ENCODE measurements at places on chromosomes 5 and 9.

DNA sequence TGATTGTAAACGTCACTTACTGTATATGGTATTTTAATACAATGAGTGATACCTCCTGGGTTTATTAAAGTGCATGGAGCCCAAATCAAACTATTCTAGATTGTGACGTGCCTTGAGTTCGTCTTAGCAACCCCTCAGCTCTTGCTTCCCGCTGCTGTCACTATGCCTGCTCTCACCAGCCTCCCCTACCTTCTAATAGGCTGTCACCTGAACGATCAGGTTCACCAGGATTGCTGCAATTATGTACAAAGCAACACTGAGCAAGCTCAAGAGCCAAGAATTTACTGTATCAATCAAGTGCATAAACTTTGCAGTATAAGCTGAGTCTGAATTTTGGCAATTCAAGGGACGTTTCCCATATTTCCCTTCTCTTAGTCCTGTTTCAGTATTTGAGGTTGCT is 3.0 kb downstream of the LECT2 start:
- DNase-seq: no peak

- DNase-seq: no peak
Measured at GRCh38 chr5:179143446-179143845, 83.3 kb downstream of the ZNF354C start.

DNA sequence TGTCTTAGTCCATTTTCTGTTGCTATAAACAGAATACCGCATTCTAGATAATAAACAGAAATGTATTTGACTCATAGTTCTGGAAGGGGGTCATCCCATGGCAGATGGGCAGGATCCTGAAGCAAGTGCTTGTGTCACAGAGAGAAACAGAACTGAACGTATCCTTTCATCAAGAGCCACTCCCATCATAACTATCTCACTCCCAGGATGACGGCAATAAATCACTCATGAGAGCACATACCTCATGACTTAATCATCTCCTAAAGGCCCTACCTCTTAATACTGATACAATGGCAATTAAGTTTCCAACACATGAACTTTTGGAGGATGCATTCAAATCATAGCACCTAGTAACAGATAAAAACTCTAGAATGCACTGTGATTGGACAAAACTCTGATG is 142.9 kb downstream of the CAMK4 start:
- no peak for DNase-seq

GRCh38 chr5:107869438-107870115 is 198.8 kb upstream of the EFNA5 start:
- DNase-seq: no peak

- no peak for DNase-seq
Measured at GRCh38 chr9:120402741-120403542, 177.0 kb downstream of the CDK5RAP2 start.

GRCh38 chr5:121870489-121870888 is 18.8 kb downstream of the FTMT start:
- no peak for DNase-seq

GRCh38 chr9:100087218-100087617 is 11.6 kb downstream of the ERP44 start:
- DNase-seq: no peak

DNA sequence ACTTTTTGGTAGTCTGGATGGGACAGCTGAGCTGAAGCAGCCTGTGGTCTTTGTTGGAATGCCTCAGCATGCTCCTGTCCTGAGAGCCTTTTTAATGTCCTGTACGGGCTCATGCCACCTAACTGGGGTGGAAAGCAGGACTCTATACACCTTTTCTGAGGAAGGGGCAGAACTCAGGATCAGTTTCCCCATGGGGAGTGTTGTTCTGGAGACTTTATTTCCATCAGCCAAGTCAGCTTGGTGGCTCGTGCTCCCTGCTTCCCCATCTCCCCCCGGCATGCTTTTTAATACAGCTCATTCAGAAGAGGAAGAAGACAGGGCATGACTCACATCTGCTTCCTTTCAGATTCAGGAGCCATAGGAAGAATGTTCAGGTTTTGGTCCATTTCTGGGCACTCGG is 5.1 kb upstream of the SEPTIN8 start:
- DNase-seq: no peak

GRCh38 chr5:109936996-109937395 is 247.3 kb downstream of the MAN2A1 start:
- DNase-seq: no peak

DNA sequence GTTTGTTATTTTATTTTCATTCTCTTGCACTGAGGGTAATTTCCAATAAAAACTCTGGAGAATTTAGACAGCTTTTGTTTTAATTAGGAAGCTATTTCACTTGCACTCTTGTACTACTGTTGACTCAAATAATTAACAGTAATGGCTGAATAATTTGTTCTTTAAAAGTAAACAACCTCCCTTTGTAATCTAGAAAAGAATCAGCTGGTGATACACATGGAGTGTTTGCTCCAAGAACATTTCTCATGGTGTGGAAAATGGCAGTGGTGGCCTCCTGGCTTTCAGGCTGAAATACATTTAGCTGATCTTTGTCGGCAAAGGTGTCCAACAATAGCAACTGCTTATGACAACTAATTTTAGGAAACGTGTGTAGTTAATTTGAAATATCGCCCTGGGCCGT is 129.4 kb downstream of the C9orf152 start:
- no peak for DNase-seq

DNA sequence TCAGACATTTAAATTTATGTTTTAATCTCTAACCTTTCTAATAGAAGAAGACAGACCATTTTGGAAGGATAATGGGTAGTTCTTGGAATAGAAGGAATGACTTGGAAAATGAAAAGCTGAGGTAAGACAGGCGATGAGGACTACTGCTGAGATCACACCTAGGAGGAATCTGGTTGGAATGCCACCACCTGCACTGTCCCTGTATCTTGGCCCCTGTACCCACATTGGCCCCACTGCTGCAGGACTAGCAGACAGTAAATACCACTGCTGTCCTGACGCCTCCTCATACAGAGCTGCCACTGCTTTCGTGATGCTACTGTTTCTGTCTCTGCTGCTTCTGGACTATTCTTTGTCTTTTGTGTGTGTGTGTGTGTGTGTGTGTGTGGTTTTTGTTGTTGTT is 359.8 kb downstream of the TMEM232 start:
- DNase-seq: no peak

- no peak for DNase-seq
Measured at GRCh38 chr9:22416692-22417060, 29.9 kb upstream of the DMRTA1 start.

- DNase-seq: no peak
Measured at GRCh38 chr9:133533857-133534256, 647 bp upstream of the ADAMTSL2 start.

- DNase-seq: no peak
Measured at GRCh38 chr5:14281746-14282181, 138.6 kb downstream of the TRIO start.

GRCh38 chr5:16600397-16600796 is 16.4 kb downstream of the RETREG1 start:
- no peak for DNase-seq

- DNase-seq: no peak
Measured at GRCh38 chr5:133400831-133401351, 211.4 kb downstream of the FSTL4 start.

DNA sequence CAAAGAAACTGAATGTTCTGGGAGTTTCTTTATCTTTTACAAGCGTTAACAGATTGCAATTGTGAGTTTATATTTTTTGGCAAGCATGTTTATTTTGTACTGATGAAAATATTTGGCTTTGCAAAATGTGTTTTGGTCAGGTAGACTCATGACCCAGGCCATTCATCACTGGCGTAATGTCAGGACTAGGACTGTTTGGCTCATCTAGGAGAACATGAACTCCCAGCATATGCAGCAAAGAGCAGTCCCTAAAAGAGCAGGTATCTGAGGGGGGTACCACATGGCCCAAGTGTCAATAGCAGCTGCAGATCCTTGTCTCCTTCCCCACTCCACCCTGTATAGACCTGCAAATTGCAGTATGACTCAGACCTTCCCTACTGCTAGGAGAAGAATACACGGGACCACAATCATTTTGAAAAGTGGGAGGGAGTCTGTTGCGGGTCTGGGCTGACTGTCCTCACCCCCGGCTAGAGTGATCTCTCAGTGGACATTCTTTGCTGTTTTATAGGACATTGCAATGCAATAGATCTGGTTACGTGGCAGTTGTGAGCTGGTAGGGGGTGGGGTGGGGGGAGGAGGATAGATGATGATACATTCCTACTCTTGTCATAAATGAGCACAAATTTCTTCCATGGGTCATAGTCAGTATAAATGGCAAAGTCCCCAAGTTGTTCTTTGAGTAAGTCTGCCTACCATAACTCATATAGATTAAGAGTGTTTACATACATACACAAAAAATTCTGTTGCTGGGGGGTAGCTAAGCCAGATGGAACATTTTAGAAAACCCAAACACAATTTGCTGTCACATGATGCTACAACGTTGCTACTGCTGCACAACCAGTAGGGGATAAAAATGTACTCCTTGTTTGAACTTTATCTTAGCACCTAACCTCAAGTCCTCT is 20.8 kb upstream of the SNCAIP start:
- DNase-seq: no peak

DNA sequence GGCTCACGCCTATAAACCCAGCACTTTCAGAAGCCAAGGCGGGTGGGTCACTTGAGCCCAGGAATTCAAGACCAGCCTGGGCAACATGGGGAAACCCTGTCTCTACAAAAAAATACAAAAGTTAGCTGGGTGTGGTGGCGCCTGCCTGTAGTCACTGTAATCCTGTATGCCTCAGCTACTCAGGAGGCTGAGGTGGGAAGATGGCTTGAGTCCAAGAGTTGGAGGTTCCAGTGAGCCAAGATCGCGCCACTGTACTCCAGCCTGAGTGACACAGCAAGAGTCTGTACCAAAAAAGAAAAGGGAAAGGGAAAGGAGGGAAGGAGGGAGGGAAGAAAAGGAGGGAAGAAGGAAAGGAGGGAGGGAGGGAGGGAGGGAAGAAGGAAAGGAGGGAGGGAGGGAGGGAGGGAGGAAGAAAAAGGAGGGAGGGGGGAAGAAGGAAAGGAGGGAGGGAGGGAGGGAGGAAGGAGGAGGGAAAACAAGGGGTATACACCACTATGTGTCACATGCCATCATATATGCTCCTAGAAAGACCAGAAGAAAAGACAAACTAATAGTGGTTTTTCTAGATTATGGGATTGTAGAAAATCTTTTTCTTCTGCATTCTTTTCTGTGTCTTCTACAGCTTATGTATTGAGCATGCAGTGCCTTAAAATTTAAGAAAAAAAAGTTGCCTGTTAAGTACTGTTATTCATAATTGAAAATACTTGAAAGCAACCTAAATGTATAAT is 240.1 kb downstream of the DENND1A start:
- DNase-seq: no peak

DNA sequence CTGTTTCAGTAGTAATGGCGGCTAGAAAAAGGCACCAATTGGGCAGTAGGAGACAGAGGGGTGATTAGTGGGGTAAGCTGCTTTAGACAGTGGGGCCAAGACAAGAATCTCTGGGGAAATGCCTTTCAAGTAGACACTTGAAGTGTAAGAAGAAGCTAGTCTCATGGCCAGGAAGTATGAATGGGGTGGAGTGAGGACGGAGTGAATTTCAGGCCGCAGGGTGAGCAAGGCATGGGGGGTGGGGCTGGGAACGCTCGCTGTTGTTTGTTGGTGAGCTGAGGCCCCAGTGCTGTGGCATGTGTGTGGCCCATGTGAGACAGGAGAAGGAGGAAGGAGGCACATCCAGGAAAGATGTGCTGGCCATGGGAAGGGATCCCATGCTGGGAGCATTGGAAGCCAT is 149.2 kb upstream of the NFIL3 start:
- no peak for DNase-seq

DNA sequence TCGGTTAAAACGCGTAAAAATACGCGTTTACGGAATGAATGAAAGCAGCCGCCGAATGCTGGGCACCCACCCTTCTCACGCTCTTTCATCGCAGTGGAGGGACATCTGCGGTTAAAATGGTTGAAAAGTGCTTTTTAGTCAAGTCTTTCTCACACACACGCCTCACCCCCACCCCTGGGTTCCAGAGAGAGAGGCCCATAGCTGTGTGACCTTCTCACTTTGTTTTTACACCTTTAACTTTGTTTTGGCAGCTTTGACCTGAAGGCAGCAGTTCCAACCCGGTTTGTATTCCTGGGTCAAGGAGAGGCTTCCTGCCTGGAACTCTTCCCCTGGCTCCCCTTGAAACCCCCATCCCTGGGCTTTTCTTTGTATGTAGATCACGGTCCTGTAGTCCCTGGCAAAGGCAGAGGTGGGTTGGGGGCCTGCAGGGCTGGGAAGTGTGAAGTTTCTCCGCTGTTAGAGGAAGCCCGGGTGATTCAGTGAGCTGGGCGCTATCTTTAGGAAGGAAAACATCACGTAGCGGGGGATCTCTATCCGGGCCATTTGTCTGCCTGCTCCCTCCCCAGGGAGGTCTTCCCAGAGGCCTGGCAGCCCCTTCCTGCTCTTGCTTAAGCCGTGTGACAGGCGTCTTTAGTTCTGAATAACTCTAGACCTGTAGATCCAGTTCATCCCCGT is 29.6 kb downstream of the SPRY4 start:
- no peak for DNase-seq

DNA sequence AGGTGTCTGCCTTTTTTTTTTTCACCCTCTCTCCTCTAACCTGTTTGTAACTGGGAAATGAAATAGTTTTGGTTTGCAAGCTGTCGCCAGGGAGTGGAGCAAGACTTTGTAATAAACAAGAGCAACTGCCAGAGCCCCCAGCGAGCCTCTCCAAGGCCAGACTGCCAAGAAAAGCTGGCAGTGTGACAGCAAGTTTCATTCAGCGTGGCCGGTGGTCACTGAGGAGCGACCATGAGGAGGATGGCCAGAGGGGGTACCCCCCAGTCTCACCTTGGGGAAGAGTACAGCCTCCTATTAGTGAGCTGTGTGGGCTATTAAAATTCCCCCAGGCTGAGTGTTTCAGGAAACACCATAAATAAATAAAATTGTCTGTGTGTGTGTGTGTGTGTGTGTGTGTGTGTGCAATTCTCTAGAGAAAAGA is 49.9 kb downstream of the ZFAND5 start:
- no peak for DNase-seq

DNA sequence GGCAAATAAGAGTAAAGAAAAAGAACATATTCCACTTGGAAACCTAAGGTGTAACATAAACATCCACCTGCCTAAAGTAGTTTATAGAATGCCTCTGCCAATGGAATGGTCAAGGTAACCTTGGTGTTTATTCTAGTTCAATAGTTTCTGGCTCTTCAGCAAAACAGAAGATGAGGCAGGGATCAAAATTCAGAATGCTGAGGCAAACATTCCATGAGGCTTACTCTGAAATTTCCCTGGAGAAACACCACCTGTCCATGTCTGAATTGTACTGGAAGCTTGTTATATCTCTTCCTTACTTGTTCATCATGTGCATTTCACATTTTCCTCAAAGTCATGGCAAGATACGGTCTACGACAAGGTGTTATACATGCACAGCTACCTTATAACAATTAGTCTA is 1862.4 kb upstream of the ACO1 start:
- DNase-seq: no peak

- DNase-seq: no peak
Measured at GRCh38 chr9:68532131-68532530, 8.6 kb downstream of the TMEM252 start.
